ENCODE measurements at places on chromosomes 12 and 14.

- no peak for DNase-seq
Observed at GRCh38 chr12:131218026-131218922, 264.6 kb downstream of the ADGRD1 start.

DNA sequence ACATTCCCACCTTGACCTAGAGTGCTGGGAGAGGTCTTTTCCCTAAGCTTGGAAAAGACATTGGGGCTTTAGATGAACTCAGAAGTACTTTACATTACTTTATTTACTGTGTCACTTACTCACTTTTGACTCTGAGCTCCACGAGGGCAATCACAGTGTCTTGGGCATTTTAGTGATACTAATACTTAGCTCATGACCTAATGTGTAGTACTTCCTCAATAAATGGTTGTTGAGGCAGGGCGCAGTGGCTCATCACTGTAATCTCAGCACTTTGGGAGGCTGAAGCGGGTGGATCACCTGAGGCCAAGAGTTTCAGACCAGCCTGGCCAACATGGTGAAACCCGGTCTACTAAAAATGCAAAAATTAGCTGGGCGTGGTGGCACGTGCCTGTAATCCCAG lies 19.8 kb upstream of the SNAPC1 start:
- DNase-seq, result no peak

DNA sequence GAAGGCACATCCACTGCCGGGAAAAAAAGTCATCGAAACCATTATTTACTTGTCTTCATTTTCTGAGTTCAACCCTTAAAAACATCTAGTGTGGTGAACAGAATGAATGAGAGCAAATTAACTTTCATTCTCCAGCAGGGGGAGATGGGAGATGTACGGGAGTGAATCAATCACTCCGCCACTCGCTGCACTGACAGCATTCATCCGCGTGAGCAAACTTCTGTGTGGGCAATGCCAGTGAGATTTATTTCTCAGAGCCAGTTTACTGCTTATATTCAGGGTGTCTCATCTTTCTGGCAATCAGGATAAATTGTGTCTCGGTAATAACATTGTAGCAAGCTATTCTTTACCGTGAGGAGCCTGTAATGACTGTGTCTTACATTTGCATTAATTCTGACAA lies 463.6 kb upstream of the MIS18BP1 start:
- DNase-seq, result no peak

DNA sequence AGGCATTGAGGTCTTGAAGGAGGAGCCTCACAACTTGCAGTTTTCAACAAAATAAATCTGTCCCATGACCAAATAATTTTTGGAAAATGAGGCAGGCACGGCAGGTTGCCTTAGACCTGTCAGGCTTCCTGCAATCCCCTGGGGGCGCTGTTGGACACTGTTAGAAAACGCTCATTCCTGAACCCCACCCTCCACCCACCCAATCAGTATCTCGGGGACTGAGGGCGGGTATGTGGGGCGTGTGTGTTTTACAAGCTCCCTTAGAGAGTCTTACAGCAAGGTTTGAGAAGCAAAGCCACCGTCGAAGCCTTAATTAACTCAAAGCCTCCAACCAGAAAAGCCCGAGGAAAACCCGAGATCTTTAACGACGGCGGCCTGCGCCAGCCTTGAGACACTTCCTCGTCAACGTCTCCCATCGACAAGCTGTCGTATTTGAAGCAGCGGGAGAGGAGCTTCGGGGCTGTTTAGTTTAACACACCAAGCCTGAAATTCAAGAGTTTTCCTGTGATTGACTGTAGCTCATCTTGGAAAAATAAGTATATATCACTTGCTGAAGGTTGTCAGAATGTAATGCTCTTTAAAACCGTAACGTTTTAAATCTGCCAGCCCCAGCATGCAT lies 123.0 kb downstream of the GLT1D1 start:
- DNase-seq, result peak; percentile 62

DNA sequence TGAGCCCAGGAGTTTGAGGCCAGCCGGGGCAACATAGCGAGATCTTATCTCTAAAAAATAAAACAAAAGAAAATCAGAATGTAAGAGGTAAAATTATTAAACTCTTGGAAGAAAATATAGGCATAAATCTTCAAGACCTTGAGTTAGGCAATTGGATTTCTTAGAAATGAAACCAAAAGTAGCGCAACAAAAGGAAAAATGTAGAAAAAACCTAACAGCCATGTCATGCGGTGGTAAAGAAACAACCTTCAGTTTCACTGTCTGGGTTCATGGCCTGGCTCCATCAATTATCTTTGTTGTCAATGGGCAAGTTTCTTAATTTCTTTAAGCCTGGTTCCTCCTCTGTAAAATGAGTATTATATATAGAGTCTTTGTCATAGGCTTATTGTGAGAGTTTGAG lies 5.6 kb upstream of the GCH1 start:
- no peak for DNase-seq

GRCh38 chr14:101199028-101199770 lies 295.7 kb upstream of the RTL1 start:
- peak; percentile 20 for DNase-seq

- no peak for DNase-seq
Observed at GRCh38 chr12:1790444-1790843, 29.9 kb upstream of the LRTM2 start.

GRCh38 chr12:107415834-107416233 lies 269.8 kb upstream of the PWP1 start:
- DNase-seq, result no peak

DNA sequence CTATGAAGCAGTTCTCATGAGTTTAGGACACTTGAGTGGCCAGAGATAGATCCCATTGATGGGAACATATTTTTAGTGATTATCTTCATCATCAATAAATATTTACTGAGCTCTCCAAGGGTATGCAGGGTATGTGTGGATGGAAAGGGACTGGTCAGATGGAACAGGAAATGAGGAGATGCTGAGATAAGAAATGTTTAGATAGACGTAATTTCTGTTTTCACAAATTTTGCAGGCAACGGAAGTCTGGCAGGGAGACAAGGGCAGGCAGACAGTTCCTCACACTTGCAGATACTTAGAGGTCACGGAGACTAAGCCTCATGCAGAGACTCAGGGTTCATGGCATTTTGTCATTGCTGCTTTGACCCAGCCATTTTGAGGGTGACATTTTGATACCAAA lies 24.3 kb downstream of the BCL2L14 start:
- DNase-seq, result no peak

- no peak for DNase-seq
Observed at GRCh38 chr12:61188801-61189595, 1071.2 kb upstream of the USP15 start.

GRCh38 chr12:66240096-66240820 lies 51.2 kb downstream of the IRAK3 start:
- no peak for DNase-seq

GRCh38 chr12:114702462-114702861 lies 18.5 kb upstream of the TBX3 start:
- no peak for DNase-seq

DNA sequence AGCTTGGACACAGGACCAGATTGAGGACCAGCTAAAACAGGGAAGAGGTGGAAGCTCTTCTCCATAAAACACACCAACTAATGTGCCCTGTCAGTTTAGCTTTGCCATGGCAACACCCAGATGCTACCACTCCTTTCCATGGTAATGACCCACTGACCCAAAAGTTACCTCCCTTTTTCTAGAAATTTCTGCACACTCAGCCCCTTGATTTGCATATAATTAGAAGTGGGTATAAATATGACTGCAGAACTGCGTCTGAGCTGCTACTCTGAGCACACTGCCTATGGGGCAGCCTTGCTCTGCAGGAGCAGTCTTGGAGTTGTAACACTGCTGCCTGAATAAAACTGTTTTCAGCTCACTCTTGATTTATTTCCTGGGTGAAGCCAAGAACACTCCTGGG lies 3.2 kb upstream of the TDG start:
- no peak for DNase-seq

- no peak for DNase-seq
Observed at GRCh38 chr12:65643171-65643570, 181.1 kb upstream of the HMGA2 start.

GRCh38 chr12:124509300-124509675 lies 58.1 kb downstream of the NCOR2 start:
- DNase-seq, result no peak

DNA sequence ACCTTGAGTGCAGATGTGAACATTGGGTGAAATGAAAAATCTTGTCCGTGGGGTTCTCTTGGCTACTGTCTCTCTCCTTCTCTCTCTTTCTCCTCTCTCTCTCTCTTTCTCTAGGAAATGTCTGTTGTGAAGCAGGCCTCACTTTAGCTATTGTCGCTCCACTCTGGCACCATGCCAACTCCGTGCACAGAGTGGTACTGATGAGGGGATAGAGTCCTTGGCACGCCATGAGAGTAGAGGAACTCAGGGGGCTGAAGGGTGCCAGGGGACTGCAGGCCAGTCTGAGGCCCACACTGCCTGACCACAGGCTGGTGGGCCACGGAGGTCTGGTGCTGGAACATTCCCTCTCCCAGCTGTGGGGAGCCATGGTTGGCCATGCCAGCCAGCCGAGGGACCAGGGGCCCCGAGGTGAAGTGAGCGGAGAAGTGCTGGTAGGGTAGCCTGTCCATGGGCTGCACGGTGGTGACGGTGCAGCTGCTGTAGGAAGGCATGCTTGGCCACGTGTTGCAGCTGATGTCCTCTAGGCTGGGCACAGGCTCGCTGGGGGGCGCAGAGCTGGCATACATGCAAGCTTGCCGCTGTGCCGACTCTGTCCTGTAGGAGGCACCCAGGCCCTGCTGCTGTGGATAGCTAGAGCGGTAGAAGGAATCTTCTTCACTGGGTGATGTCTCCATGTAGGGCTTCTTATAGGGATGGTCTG lies 50.4 kb downstream of the TBX5 start:
- no peak for DNase-seq

DNA sequence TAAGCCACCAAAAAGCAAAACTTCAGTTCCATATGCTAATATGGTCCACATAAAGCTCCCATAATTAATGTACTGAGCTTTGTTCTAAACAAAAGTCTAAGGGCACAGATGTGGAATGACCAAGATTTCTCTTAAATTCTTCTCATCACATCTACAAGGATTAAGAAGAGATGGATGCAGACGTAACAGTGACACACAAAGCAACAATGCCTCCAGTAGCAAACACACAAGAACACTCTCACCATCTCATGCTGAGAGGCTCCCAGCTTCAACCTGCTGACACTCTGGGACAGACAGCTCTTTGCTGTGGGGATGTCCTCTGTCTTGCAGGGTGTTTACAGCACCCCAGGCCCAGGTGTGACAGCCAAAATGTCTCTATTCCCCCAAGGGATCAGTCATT lies 48.2 kb downstream of the SETD3 start:
- no peak for DNase-seq

- no peak for DNase-seq
Observed at GRCh38 chr14:34824256-34824655, 50.9 kb downstream of the BAZ1A start.

- no peak for DNase-seq
Observed at GRCh38 chr14:65354715-65355114, 57.8 kb upstream of the FUT8 start.

GRCh38 chr12:22190-22529 lies 44.4 kb upstream of the IQSEC3 start:
- no peak for DNase-seq

GRCh38 chr12:12229556-12230092 lies 37.2 kb downstream of the LRP6 start:
- no peak for DNase-seq

DNA sequence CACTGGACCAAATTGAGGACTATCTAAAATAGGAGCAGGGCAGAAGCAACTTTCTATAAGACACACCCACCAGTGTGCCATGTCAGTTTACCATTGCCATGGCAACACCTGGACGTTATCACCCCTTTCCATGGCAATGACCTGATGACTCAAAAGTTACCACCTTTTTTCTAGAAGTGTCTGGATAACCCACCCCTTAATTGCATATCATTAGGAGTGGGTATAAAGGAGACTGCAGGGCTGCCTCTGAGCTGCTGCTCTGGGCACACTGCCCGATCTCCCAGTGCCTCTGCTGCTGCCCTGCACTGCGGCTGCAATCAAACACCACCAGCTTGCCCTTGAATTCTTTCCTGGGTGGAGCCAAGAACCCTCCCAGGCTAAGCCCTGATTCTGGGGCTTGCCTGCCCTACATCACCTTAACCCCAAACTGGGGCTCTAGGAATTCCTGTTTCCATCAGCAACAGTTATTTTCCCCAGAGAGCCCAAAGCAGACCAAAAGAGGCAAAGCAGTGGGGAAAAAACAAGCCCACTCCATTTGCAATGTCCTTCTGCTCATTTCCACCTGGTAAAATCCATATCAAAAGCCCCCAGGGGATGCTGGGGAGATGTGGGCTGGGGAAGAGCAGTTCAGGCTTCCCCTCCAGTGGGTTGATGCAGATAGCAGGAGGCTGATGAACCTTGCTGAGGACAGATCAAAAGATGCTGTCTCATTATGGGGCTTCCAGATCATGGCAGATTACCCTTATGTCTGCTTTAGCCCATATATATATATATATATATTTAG lies 129.5 kb upstream of the NCOR2 start:
- no peak for DNase-seq

DNA sequence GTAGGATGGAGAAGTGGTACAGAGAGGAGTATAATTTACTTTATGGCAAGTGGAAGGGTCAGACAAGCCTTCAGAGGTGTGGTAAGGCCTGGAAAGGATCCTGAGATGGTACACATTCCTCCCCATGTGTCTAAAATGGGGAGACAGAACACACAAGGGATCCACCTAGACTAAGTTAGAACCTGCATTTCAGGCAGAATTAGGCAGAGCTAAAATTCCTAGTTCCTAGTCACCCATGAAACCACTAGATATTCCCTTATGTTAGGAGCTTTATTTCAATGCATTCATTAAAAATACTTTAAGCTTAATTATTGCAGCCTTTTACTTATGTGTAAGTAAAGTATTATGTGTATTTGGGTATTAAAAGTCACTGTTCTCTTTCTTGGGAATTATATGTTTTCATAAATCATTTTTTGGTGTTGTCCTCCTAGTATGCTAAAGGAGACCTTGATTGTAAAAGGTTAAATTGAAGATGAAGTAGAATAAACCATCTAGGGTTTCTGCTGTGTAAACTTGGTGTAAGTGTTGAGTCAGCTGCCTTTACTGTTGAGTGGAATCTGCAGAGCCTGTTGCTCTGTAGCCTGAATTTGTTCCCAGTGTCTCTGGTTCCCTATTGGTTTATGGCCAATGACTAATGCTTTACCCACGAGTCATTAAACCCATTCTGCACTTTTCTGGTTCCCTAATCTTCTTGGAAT lies 423.2 kb downstream of the ATP23 start:
- no peak for DNase-seq

DNA sequence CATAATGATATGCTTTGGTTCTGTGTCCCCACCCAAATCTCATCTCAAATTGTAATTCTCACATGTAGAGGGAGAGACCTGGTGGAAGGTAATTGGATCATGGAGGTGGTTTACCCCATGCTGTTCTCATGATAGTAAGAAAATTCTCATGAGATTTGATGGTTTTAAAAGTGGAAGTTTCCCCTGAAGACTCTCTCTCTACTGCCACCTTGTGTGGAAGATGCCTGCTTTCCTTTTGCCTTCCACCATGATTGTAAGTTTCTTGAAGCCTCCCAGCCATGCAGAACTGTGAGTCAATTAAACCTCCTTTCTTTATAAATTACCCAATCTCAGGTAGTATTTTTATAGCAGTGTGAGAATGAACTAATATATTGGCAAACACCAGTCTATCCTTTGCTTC lies 260.4 kb upstream of the PPFIA2 start:
- no peak for DNase-seq

GRCh38 chr12:96416033-96416799 lies 16.0 kb upstream of the CDK17 start:
- DNase-seq, result no peak

Data from lower lobe of right lung (tissue), 2 donors.